ENCODE measurements at places on chromosomes 16 and 17. TPM values are rescaled to one million over a fixed set of nuclear protein-coding genes. Genes with fewer than 3 reads are reported as not detected.

DNA sequence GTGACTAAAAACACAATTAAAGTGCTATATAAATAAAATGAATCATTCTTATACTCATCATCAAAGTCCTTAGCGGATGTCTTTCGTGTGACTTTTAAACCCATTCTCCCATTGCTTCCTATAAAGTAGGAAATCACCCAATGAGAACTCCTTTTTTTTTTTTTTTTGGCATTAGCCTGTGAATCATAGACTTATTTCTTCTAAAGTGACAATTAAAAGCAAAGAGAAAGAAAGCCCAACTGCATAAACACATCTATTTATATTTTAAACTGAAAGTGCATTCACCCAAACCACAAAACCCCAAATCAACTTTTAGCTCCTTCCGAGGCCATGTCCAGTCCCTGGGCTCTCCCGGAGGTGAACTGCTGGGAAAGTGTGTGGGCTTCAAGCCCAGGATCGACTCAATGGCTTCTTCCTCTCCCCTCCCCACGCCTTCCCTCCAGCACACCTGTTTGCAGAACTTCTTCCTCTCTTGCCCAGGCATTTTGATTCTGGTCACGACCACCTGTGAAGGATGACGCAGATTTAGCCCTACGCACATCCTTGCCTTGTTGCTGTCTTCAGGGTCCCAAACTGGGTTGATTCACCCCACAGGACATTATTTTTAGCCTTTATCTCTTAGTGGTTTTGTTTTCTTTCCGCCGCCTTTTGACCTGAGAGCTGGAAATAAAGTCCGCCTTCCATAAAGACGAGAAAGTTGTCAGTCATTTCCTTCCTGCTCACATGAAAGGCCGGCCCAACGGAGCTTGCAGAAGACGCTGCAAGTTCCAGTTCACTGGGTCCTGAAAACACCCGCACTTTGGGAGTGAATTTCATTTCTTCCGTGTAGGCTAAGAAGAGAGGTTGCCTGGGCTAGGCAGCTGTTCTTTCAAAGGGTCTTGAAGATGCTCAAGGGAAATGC lies 166.8 kb downstream of the MAP2K6 start:
- DNase-seq: peak; percentile 75

- no peak for DNase-seq
These were observed 862 bp upstream of the GDE1 start for GRCh38 chr16:19522760-19523159.

DNA sequence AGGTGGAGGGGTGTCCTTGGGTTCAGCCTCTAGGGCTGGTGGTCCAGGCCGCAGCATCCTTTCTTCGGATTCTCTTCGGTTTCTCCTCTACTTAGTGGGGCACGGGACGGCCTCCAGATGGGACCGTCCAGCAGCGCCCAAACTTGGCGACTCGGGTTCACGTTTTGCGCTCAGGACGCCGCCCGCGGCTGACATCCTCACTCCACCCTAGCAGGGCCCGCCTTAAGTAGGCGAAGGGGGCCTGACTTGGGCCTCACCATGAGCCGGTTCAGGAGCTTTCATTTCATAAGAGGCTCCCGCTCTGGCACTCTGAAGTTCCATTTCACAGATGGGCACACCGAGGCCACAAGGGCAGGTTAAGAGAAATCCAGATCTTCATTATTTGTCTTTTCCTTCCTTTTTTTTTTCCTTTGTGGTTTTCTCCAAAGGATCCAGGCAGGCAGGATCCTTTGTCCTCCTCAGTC lies 141.2 kb downstream of the SEC14L1 start:
- DNase-seq: no peak

- DNase-seq: peak; percentile 15
These were observed 128.0 kb upstream of the PLCG2 start for GRCh38 chr16:81650982-81651562.

- DNase-seq: no peak
These were observed 21.5 kb downstream of the MYO18A start for GRCh38 chr17:29158488-29159275.

DNA sequence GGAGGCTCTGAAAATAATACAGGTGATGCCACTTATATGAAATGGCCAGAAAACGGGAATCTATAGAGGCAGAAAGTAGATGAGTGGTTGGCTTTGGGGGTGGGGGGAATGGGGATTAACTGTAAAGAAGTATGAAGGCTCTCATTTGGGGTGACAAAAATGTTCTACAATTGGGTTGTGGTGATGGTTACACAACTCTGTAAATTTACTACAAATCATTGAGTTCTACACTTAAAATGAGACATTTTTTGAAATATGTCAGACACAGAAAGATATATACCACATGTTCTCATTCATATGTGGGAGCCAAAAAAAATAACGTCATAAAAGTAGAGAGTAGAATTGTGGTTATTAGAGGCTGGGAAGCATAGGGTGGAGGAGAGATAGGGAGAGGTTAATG lies 25.7 kb downstream of the ARHGAP17 start:
- no peak for DNase-seq

DNA sequence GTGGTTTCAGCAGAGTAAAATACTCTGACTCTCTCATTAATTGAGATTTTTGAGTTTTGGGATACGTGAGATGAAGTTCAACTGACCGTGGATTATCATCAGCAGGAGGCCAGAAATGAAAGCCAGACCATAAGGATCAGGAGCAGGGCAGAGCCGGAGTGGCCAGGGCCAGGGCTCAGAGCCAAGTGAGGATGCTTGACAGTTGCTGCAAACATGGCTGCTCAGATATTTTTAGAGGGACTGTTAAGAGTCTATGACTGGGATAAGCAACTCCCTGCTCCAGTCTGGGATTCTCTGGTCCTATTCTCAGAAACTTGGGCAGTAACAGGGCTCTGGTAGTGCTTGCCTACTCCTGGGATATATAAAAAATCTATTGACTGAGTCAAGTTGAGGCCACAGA lies 17.6 kb upstream of the CDH13 start:
- peak; percentile 87 for DNase-seq

GRCh38 chr17:43027091-43028032 lies 2.3 kb downstream of the RND2 start:
- DNase-seq: no peak

DNA sequence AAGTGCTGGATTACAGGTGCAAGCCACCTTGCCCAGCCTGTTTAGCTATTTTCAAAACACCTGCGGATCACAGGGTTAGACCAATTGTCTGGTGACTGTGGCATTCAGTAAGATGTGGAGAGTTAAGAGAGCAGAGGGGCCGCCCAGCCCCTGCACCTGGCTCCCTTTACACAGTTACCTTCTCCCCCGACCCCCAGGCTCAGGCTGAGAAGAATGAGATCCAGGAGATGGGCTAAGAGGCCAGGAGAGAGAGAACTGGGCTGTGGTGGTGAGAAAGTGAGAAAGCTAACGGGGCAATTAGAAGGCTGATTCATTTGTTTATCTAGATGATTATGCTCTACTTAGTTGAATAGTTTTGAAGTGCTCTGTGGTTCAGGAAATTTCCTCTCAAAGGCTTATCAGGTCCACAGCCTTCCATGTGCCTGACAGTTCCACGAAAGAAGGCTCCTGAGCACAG lies 67.8 kb upstream of the AXIN2 start:
- DNase-seq: no peak

DNA sequence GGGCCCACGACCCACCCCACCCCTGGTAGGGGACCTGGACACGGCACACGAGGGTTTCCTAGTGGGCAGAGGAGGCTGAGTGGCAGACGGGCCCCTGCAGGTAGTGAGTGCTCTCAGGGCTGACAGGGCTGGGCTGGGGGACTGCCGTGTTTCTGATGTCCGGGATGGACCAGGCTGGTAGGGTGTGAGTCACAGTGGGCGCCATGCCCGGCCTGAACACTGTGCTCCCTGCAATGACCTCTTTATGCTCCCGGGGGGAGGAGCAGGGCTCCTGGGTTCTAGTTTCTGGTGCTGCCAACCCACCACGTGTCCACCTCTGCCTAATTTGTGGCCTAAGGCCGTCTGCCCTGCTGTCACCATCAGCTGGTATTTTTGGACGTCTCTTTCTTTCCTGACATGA lies 26.3 kb downstream of the ARHGAP23 start:
- DNase-seq: peak; percentile 97

XAF1 gene
- total RNA-seq: 9.7 TPM

KIF18B gene
- 0.03 TPM for total RNA-seq

CD79B gene
- total RNA-seq: 0.99 TPM

IGSF6 gene
- not detected for total RNA-seq

GNG13 gene
- not detected for total RNA-seq

TLCD1 gene
- 11.1 TPM for total RNA-seq

MYH2 gene
- 32.5 TPM for total RNA-seq
